Nephron progenitor cell (in vitro differentiated cells): ENCODE measurements at places on chromosomes 7 and 10.

- no peak for DNase-seq
Observed at GRCh38 chr10:48792687-48793096, 108.0 kb downstream of the WDFY4 start.

GRCh38 chr7:78326876-78327275, 528.3 kb downstream of the PHTF2 start:
- no peak for DNase-seq

DNA sequence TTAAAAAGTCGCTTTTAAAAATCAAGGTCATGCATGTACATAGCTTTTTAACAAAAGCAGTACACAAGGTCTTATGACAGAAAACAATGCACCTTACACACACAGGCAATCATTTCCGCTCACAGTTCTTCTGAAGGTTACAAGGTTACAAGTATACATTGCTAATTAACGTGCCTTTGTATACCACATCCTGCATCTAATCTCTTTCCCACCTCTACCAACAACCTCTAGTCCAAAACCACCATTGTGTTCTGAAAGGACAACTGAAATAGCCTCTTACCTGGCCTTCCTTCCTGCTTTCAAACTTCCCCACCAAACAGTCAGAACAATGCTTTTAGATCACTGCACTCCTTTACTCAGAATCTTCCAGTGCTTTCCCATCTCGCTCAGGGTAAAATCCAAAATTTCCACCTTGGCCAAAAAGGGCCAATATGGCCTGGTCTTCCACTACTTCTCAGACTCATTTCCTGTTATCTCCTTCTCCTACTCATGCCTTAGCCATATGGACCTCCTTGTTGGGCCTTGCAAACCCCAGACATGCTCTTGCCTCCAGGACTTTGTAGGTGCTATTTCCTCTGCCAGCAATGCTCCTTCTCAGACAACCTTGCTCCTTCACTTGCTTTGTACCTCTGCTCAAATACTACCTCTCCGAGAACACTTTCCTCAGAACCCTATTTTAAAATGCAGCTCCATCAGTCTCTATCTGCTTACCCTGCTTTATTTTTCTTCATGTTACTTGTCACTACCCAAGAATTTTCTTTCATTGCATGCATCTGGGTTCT, 205.4 kb downstream of the DNAJC1 start:
- no peak for DNase-seq

DNA sequence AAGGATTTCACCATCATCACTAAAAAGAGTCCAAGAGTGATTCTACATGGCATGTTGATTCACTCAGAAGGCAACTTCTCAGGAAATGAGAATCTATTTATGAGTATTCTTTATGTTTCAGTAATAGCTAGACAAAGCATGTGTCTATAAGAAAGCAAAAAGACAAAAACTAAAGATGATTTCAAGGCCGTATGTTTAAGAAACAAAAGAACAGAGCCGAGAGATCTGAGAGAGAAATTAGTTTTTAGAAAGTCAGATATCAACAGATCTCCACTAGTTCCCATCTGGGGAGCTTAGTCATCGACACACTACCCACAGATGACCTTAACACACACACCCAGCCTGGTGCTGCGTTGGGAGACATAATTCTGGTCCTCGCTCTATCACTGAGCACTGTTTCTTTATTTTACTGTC, 21.0 kb downstream of the PIP4K2A start:
- DNase-seq, result no peak

DNA sequence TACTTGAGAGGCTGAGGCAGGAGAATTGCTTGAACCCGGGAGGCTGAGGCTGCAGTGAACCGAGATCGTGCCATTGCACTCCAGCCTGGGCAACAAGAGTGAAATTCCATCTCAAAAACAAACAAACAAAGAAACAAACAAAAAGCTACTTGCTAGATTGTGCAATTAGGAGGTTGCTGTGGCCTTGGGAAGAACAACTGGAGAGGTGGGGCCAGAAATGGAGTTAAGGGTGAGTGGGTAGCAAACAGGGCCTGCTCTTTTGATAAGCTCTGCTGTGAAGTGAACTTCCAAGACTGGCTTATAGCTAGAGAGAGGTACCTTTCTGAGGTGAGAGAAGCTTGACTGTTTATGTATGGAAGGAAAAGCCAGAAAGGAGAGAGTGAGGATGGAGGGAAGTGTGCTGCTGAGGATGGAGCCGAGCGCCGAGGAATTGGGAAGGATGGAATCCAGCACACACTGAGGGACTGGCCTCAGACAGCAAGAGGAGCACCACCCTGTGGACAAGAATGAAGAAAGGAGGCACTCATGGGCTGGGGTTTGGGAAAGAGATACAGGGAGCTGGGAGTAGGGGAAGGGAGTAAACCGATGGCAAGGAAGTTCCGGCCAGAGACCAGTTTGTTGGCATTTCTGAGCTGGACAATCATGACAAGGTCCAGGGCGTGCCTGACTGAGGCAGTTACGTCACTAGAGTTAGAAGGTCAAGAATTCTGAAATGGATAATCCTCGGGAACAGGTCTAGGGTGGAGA, 7.0 kb upstream of the RPEL1 start:
- DNase-seq, result no peak

GRCh38 chr7:114426824-114427223, 12.2 kb downstream of the FOXP2 start:
- no peak for DNase-seq

- DNase-seq, result no peak
Observed at GRCh38 chr7:1809601-1810258, 139.7 kb downstream of the ELFN1 start.

DNA sequence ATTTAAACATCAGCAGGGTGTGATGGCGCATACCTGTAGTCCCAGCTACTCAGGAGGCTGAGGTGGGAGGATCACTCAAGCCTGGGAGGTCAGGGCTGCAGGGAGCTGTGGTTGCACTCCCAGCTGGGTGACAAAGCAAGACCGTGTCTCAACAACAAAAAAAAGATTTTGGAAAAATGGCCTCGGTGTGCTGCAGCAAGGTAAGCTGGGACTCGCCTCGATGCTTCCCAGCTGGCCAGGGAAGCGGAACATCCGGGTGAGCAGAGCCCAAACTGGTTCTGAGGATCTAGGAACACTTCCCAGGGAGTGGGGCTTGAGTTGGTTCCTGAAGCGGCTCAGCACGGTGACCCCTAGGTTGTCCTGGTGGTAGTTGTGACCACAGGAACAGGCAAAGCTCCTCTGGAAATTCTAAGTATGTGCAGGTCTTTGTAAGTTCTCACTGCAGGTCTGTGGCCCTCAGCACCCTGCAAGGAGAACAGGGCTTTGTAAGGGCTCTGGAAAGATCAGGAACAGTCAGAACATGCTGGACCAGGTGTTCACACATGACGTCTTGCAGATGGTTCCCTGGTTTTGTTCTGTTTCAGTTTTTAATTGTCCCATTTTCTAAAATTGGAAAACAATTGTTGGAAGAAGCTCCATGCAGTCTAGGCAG, 38.6 kb upstream of the ZMIZ2 start:
- no peak for DNase-seq

GRCh38 chr10:1172256-1172984, 116.2 kb downstream of the WDR37 start:
- DNase-seq, result no peak

DNA sequence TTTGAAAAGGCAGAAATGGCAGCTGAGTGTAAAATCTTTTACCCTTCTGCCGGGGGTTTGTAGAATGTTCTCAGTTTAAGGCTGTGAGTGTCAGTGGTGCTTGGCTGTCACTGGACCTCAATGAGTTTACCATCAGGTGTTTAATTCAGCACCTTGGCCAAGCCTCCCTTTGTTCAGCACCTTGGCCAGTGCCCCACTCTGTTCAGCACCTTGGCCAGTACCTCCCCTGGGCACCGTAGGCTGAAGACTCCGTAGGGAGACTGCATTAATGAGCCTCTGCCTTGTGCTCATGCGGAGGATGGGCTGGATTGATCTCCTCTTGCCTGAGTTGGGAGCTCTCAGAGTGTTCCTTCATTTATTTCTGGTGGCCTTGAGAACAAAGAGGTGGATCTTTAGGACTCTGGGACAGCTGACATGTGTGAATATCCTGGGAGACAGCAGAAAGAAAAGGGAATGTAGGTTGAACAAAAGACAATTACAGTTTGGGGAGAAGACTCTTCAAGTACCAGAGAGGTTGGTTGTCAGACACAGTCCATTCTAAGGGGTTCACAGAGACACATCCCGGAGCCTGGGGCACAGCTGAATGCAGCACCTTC, 1.6 kb downstream of the FAM24A start:
- peak; percentile 92 for DNase-seq

DNA sequence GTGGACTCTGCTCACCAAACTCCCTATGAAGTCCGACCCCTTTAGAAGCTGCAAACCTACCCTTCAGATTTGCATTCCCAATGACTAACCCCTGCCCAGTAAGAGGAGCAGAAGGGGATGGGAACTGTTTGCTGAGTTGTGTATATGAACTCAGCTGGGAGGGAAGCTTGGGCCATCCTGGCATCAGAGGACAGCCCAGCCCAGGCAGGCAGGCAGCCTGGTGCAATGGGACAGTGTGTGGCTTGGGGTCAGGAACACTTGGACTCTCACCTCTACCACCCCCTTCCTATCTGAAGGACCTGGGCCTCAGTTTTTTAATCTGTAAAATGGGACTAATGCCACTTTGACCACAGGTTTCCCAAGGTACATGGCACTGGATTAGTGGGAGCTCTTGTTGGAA, 147.4 kb upstream of the GPR26 start:
- no peak for DNase-seq

GRCh38 chr7:44195889-44196288, 4.9 kb upstream of the YKT6 start:
- DNase-seq, result no peak

DNA sequence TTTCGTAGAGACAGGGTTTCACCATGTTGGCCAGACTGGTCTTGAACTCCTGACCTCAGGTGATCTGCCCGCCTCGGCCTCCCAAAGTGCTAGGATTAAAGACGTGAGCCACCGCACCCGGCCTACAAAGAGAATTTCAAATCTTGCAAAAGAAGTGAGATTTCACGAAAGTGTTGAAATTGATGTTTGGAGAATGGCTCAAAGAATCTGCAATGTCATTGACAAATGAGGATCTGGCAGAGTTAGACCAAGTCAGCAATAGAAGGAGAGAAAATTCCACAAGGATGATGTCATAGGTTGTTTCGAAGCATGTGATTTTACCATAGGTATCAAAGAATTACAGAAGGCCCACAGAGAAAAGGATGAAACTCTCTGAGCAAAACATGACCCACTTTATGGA, 71.7 kb downstream of the LYZL2 start:
- DNase-seq, result no peak

- no peak for DNase-seq
Observed at GRCh38 chr10:85847085-85847484, 519.5 kb downstream of the GRID1 start.

- DNase-seq, result no peak
Observed at GRCh38 chr10:35578618-35578956, 26.6 kb upstream of the GJD4 start.

- DNase-seq, result no peak
Observed at GRCh38 chr10:98320486-98321185, 52.6 kb upstream of the LOXL4 start.

- DNase-seq, result no peak
Observed at GRCh38 chr7:50650057-50650664, 85.0 kb upstream of the DDC start.

- no peak for DNase-seq
Observed at GRCh38 chr10:69572159-69573055, 815 bp downstream of the NEUROG3 start.

DNA sequence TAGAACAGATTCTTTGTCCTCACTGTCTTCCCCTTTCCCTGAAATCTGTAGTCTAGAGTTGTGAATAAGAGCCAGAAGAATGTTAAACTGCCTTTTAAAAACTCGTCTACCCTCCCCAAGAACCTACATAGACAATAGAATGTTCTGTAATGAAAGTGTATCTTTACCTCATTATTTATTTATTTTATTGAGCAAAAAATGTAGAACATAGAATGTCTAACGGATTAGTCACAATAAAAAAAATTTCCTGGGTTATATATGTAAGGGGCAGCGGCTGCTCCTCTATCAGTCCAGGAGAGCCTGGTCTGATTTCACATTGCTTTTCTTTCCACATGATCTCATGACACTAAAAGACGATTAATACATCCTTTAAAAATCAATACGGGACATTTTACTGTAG, 135.7 kb downstream of the SDK1 start:
- no peak for DNase-seq

GRCh38 chr10:13100349-13101294, 659 bp downstream of the OPTN start:
- no peak for DNase-seq

DNA sequence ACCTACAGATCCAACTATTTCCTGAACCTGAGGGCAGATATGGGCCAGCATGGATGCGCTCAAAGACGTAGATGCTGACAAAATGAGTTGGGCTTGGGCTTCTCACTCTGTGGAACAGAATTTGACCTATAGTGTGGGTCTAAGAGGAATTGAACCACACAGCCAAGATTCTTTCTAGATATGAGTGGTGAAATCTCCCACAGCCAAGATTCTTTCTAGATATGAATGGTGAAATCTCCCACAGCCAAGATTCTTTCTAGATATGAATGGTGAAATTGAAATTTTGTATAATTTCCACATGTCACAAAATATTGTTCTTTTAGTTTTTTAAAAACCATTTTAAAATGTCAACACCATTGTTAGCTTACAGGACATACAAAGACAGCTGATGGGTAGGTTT, 215.4 kb upstream of the LRGUK start:
- no peak for DNase-seq

DNA sequence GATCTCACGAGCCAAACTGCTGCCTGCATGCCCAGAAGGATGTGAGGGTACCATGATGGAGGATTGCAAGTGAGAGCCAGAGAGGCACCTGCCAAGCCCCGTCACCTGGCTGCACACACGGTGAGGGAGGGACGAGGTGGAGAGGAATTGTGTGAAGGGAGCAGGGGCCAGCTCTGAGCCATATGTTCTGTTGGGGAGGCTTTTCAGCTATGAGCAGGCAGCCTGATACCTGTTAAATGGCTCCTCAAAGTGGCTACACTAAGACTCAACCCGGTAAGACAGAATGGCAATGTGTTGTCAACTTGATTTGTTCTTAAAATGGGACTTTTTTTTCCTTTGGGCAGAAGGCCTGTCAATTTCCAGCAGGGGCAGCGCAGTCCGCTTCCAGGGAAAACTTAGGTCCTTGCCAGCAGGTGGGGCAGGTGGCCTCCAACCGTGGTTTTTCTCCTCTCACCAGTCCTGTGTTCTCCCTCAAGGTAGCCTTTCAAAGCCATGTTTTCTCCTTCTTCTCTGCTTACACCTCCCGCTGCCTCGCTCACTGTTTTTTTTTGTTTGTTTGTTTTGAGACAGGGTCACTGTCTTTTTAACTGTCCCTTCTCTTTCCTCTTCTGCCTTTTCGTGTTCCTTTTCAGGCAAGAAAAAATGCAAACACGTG, 57.7 kb upstream of the ZNRF2 start:
- DNase-seq, result peak; percentile 33

DNA sequence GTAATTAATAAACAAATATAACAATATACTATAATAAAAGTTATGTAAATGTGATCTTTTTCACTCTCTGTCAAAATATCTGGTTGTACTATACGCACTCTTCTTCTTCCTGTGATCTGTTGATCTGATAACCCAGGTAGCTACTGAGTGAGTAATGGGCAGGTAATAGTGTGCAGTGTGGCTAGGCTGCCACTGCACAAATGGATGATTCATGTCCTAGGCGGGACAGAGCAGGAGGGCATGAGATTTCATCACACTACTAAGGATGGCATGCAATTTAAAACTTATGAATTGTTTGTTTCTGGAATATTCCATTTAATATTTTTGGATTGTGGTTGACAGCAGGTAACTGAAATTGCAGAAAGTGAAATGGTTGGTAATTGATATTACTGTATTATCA, 44.5 kb downstream of the TAS2R16 start:
- DNase-seq, result no peak
